ENCODE measurements at places on chromosomes 2 and 18.

DNA sequence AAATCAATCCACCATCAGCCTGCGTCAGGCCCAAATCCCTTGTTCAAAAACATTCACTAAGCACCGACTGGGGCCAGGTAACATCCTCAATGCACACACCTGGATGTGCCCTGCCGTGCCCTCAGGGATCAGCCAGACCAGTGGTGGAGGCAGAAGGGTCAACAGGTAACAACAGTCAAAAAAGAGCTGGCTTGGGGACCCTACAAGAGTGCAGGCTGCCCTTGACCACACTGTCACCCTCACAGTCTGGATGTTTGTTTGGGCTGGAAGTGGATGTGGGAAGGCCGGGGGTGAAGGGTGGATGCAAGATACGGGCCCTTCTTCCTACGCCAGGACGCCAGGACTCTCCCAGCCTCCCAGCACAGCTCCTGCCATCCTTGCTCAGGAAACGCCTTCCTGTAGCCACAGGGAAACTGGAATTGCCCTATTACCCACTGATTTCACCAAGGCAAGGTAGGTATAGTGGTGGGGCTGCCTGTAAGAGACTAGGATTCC lies 2.7 kb downstream of the BIN1 start:
- no peaks in the 10 kb centered on the region for H3K4me1 ChIP-seq
- no peak overlapping the region for H3K27ac ChIP-seq
- DNase-seq: peak; percentile 39
- no peaks in the 10 kb centered on the region for H3K27me3 ChIP-seq

DNA sequence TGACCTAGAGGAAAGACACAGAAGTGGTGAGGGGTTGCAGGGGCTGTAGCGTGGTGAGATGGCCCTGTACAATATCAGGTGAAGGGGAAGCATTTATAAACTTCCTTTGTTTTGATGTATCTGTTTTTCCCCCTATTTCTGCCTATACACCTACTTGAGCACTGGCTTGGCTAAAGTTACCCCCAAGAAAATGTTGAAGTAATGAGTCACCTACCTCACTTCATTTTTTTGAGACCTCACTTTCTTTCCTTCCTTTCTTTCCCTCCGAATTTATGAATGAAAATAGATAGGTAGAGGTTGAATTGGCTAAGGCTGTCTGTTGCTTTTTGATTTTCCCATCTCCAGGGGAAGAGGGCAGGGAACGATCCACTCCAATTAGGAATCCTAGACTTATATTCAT lies 231.1 kb upstream of the EPAS1 start:
- no peaks in the 10 kb centered on the region for H3K36me3 ChIP-seq
- no peak overlapping the region for H3K4me3 ChIP-seq
- DNase-seq: no peak
- no peaks in the 10 kb centered on the region for H3K4me1 ChIP-seq
- H3K27ac ChIP-seq: no peak overlapping the region

- H3K27me3 ChIP-seq: no peaks in the 10 kb centered on the region
- H3K4me3 ChIP-seq: no peak overlapping the region
- H3K27ac ChIP-seq: no peak overlapping the region
- no peak for DNase-seq
These were observed 271.9 kb downstream of the LOXHD1 start for GRCh38 chr18:46385124-46385523.

- no peaks in the 10 kb centered on the region for H3K36me3 ChIP-seq
- H3K27ac ChIP-seq: no peak overlapping the region
- no peak overlapping the region for H3K4me3 ChIP-seq
These were observed 237.3 kb downstream of the LTBP1 start for GRCh38 chr2:33184041-33184440.

DNA sequence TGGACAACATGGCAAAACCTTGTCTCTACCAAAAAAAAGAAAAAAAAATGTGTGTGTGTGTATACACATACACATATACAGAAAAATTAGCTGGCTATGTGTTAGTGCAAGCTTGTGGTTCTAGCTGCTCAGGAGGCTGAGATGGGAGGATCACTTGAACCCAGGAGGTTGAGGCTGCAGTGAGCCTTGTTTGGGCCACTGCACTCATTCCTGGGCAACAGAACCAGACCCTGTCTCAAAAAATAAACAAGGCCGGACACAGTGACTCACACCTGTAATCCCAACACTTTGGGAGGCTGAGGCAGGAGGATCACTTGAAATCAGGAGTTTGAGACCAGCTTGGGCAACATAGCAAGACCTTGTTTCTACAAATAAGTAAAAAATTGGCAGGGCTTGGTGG lies 2.1 kb downstream of the COQ10B start:
- H3K36me3 ChIP-seq: peaks cover 10% of the 10 kb centered on the region
- no peak overlapping the region for H3K4me3 ChIP-seq
- H3K27me3 ChIP-seq: no peaks in the 10 kb centered on the region
- no peaks in the 10 kb centered on the region for H3K4me1 ChIP-seq
- no peak overlapping the region for H3K27ac ChIP-seq
- no peak for DNase-seq

GRCh38 chr2:226661789-226662545 lies 137.7 kb downstream of the IRS1 start:
- no peaks in the 10 kb centered on the region for H3K36me3 ChIP-seq
- no peak overlapping the region for H3K4me3 ChIP-seq
- DNase-seq: no peak
- H3K4me1 ChIP-seq: no peaks in the 10 kb centered on the region
- no peaks in the 10 kb centered on the region for H3K27me3 ChIP-seq

DNA sequence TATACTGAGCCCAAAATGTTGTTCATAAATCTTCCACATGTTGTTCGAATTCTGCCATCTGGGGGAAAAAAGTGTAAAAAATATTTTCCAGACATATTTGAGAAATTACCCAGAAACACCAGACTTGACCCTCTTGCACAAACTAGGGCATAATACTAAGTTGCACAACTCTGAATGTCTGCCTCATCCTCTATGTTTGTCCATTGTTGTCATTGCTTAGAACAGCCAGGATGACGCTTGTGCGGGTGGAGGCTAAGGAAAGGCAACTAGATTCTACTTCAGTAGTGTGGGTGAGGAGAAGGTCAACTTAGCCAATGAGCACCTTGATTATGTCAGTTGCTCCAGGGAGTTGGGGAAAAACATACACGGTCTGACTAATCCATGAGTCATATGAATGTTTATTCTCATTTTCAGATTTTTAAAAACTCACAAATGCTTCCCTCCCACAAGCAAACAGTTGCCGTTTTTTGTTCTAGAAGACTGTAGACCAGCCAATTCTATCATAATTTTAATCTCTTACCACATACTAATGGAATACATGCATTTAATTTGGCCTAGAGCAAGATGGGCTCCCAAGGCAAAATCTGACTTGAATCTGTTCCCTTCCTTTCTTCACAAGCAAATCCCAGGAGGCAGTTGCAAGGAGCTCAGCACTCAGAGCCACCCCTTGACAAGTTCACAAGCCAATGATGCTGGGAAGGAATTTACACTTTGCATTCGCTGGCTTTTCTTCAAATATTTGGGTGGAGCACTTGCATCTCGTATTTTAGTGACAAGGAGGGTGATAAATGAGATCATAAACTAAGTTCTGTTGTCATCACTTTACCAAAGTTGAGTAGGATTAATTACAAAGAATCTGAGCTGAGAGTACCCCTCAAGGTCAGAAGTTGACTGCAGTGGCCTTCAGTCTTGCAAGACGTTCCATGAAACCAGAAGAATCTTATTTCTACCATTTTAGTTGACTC lies 163.2 kb upstream of the TWIST2 start:
- no peaks in the 10 kb centered on the region for H3K27me3 ChIP-seq
- H3K36me3 ChIP-seq: no peaks in the 10 kb centered on the region
- no peak for DNase-seq
- H3K27ac ChIP-seq: peak overlapping the region; percentile 44

DNA sequence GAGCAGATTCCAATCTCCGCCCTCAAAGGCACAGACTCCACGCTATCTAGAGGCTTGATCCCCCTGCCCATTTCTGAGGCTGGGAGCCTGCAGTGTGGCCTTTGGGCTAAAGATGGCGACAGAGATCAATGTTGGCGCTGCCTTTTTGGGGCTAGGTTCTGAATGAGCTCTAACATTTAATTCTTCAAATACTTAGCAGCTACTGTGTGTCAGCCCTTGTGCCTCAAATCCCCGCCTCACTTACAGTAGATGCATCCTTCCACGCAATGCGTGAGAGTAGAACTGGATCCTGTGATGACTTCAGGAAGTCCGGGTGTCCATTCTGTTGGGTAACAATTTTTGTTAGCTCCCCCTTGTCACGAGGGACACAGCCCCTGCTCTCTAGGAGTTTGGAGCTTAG lies 12.4 kb downstream of the IL1F10 start:
- H3K36me3 ChIP-seq: no peaks in the 10 kb centered on the region
- H3K27ac ChIP-seq: no peak overlapping the region
- H3K4me1 ChIP-seq: no peaks in the 10 kb centered on the region
- H3K27me3 ChIP-seq: no peaks in the 10 kb centered on the region
- H3K4me3 ChIP-seq: no peak overlapping the region

DNA sequence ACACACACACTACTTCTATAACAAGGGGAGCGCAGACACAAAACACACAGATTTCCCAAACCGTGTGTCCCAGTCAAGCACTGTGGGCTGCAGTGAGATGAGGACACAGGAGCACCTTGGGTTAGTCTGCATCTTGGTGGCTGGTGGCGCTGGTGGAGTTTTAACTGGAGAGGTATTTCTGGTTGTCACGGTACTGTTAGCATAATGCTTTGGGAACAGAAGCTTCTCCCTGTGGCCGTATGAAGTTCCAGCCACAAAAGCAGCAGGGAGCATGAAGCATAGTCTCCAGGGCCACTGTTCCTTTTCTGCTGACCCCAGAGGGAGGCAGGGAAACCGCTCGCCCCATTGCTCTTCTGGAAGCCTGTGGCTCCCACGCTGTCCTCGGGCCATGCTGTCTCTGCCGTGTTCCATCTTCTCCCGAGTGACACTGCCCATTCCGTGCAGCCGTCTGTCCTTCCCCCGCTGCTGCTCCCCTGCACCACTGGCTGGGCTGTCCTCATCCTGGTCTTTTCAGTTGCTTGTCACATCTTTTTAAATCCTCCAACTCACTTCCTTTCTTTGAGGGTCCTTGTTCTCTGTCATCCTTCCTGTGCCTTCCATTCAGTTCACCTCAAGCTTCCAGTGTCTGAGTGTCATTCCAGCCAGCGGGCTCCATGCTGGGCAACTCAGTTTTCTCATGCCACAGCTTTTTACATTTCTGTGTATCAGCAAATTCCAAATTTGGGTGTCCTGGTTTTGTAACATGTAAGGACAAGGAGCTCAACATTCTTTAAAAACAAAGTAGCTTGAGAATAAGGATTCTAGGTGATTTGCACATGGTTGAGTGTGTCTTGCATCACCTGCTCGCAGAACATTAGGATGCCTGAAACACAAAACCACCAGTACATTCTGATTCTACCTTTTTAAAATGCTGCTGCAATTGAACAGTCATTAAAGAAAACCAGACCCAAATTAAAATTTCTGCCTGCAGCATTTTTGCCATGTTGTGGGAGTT lies 125.0 kb downstream of the MTCL1 start:
- no peaks in the 10 kb centered on the region for H3K27me3 ChIP-seq
- H3K4me3 ChIP-seq: no peak overlapping the region
- H3K27ac ChIP-seq: no peak overlapping the region
- no peak for DNase-seq

DNA sequence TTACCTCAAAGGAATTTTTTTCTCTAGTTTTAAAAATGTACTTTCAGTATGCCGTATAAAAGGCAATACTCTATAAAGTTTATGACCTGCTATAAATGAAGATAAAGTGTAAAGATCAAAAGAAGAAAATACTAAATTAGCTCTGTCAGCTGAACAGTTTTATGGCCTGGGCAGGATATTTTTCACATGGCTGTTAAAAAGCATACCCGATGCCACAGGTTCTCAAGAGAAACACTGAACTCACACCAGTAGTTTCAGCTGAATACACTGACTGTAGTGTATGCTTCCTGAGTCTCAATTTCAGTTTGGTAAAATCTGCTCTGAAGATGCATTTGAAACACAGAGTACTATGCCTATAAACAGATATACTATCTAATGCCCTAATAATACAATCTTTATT lies 126.0 kb downstream of the PIGN start:
- no peaks in the 10 kb centered on the region for H3K27me3 ChIP-seq
- no peaks in the 10 kb centered on the region for H3K4me1 ChIP-seq
- no peak overlapping the region for H3K27ac ChIP-seq
- DNase-seq: no peak

DNA sequence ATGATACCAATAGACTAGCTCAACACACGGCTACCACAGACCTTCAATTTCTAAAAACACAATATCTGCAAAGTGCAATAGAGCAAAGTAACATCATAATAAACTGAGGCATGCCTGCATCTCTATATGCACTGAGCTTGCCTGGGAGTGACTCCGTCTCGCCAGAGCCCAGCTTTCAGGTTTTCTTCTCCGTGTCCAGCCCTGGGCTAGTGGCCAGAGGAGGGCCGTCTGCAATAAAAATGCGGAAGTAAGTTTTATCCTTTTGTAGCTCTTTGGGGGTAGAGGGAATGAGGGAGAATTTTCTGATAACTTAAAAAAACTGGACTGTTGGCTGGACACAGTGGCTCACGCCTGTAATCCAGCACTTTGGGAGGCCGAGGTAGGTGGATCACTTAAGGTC lies 41.0 kb upstream of the GPR17 start:
- no peak overlapping the region for H3K4me3 ChIP-seq
- H3K4me1 ChIP-seq: no peaks in the 10 kb centered on the region
- no peaks in the 10 kb centered on the region for H3K27me3 ChIP-seq
- H3K36me3 ChIP-seq: no peaks in the 10 kb centered on the region

GRCh38 chr2:206990360-206990759 lies 51.0 kb downstream of the CPO start:
- H3K4me1 ChIP-seq: no peaks in the 10 kb centered on the region
- H3K4me3 ChIP-seq: no peak overlapping the region
- no peak overlapping the region for H3K27ac ChIP-seq
- DNase-seq: no peak
- no peaks in the 10 kb centered on the region for H3K36me3 ChIP-seq
- no peaks in the 10 kb centered on the region for H3K27me3 ChIP-seq

DNA sequence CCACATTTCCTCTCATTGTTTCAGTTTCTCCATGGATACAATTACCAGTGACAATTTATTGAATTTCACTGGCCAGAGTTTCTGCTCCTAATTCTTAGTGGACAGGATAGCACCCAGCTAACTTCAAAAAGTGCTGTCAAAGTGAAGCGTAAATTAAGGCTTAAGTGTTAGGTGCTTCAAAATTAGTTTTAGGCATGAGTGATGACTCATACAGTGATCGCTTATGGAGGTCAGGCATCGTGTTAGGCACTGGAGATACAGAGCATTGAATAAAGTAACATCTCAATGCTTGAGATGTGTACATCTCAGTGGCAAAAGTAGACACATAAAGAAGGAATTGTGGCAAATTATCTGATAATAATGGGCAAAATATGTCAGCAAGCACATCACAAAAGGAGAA lies 40.8 kb downstream of the NOSTRIN start:
- no peaks in the 10 kb centered on the region for H3K36me3 ChIP-seq
- H3K4me3 ChIP-seq: no peak overlapping the region
- DNase-seq: no peak
- no peaks in the 10 kb centered on the region for H3K27me3 ChIP-seq

- H3K27me3 ChIP-seq: no peaks in the 10 kb centered on the region
- no peak overlapping the region for H3K27ac ChIP-seq
- H3K4me1 ChIP-seq: no peaks in the 10 kb centered on the region
- H3K4me3 ChIP-seq: no peak overlapping the region
- no peak for DNase-seq
These were observed 146.4 kb downstream of the FTCDNL1 start for GRCh38 chr2:199704358-199705238.

Data from Peyer's patch (tissue), 4 donors.